ENCODE measurements at places on chromosomes 2 and 18.
A peak's percentile ranks its signal among the peaks of the same experiment; 100 is the strongest.

GRCh38 chr2:22485486-22485885 lies 899.5 kb upstream of the KLHL29 start:
- H3K4me1 ChIP-seq: no peaks in the 10 kb centered on the region
- H3K36me3 ChIP-seq: no peaks in the 10 kb centered on the region
- H3K4me3 ChIP-seq: no peak overlapping the region

DNA sequence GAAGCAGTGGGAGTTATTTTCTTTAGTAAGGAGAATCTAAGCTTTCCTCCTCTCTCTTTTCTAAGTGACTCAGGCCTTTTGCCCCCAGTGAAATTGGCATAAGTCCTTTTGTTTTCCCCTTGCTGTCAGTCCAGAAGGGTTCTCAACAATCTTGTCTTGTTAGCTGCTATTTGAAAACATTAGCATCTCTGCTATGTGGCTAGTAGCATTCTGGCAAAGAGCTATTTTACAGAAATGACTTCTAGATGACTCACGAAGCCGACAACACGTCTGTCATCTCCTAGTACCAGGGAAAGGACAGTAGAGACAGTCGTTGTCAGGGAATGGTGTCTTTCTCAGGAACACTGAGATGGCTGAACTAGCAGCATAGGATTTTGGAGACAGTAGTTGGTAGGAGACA lies 14.7 kb downstream of the SMARCAL1 start:
- H3K27me3 ChIP-seq: no peaks in the 10 kb centered on the region
- peaks cover 97% of the 10 kb centered on the region for H3K36me3 ChIP-seq
- no peak overlapping the region for H3K4me3 ChIP-seq
- H3K27ac ChIP-seq: no peak overlapping the region
- H3K4me1 ChIP-seq: no peaks in the 10 kb centered on the region
- no peak for DNase-seq

DNA sequence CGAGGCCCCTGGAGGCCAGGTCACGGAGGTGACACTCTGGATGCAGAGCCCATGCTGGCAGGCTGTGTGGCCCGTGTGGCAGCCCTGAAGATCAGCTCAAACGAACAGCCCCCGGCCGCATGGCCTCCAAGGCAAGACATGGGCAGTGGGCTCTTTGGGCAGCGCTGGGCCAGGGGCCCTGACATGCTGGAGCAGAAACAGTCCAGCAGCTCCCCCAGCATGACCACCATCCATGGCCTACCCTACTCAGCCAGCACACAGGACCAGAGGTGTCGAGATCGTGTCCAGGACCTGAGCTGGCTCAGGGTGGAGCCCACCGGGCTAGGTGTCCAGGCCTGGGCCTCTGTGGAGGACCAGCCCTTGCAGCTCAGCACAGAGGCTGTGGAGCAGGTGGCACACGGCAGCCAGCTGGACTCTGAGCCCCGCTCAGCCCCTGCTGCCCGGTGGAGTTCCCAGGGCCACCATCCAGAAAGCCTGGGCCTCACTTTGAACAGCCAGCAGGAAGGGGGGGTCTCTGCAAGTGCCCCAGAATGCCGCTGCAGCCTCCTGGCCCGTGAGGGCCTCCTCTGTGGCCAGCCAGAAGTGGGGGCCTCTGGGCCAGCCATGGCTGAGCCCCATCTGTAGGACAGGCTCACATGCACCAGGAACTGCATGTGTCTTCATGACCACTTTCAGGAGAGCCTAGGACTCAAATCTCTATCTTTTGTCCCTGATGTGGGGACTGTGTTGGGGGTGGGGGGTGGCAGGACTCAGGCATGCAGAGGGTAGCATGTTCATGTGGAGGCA lies 8.9 kb downstream of the AMER3 start:
- H3K4me1 ChIP-seq: peaks cover 4% of the 10 kb centered on the region
- no peaks in the 10 kb centered on the region for H3K27me3 ChIP-seq
- no peak overlapping the region for H3K4me3 ChIP-seq
- H3K36me3 ChIP-seq: no peaks in the 10 kb centered on the region

GRCh38 chr2:191703079-191703725 lies 25.3 kb downstream of the NABP1 start:
- H3K27me3 ChIP-seq: peaks cover 13% of the 10 kb centered on the region
- H3K27ac ChIP-seq: no peak overlapping the region
- no peak overlapping the region for H3K4me3 ChIP-seq

DNA sequence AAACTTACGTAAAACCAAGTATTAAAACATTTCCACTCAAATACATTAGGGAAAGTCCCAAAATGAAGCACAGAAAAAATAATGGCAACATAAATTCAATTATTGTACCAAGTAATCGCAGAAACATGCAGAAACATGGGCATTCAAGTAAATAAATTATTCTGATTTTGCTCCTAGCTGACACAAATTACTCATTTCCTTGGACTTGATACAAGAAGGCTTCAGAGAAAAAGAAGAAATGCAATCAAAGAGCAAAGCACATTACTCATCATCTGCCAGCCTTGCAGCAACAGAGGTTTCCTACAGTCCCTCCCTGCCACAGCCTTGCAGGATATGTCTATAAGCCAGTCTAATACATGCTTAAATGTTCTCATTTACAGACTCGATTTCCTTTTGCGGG lies 439.8 kb upstream of the LYPD1 start:
- peaks cover 58% of the 10 kb centered on the region for H3K36me3 ChIP-seq
- no peak overlapping the region for H3K27ac ChIP-seq
- no peak for DNase-seq
- no peaks in the 10 kb centered on the region for H3K27me3 ChIP-seq
- H3K4me3 ChIP-seq: no peak overlapping the region

- no peaks in the 10 kb centered on the region for H3K36me3 ChIP-seq
- DNase-seq: no peak
- no peaks in the 10 kb centered on the region for H3K27me3 ChIP-seq
- no peaks in the 10 kb centered on the region for H3K4me1 ChIP-seq
- H3K4me3 ChIP-seq: no peak overlapping the region
- H3K27ac ChIP-seq: no peak overlapping the region
These were observed 209.8 kb downstream of the NEDD4L start for GRCh38 chr18:58253871-58254270.

DNA sequence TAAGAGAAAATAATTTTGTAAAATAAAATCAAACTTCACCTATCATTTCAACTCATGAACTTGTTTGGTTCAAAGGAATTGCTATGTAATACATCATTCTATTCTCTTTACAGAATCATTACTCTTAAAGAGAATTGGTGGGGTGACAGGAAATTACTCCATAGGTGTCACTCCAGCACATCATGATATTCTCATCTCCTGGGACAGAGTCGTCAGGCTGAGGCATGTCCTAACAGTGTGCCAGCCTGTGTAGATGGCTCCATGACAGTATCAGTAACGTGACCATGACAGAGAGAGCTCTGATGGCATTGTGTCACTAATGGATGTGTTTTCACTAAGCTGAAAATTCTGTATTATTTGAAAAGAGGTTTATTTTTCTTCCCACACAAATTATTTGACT lies 13.9 kb downstream of the SPATS2L start:
- H3K27me3 ChIP-seq: no peaks in the 10 kb centered on the region
- no peak overlapping the region for H3K27ac ChIP-seq

GRCh38 chr2:18536100-18536499 lies 24.4 kb downstream of the RDH14 start:
- no peaks in the 10 kb centered on the region for H3K36me3 ChIP-seq
- H3K27ac ChIP-seq: no peak overlapping the region
- no peaks in the 10 kb centered on the region for H3K27me3 ChIP-seq
- no peak for DNase-seq
- no peaks in the 10 kb centered on the region for H3K4me1 ChIP-seq

DNA sequence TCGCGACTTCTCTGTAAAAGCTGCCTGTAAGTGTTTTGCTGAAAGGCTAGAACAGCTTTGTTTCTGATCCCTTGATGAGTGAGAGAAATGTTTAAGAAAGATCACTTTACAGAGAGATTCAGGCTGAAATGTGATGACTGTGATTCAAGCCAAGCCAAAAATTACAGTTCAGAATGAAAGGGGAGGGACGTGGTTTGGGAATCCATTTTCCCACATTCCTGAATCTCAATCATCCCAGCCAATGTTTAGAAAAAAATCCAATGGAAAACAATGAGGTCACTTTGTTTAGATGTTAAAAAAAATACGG lies 416.7 kb downstream of the ARHGAP15 start:
- peaks cover 3% of the 10 kb centered on the region for H3K4me1 ChIP-seq
- no peaks in the 10 kb centered on the region for H3K27me3 ChIP-seq
- no peaks in the 10 kb centered on the region for H3K36me3 ChIP-seq
- no peak overlapping the region for H3K4me3 ChIP-seq

DNA sequence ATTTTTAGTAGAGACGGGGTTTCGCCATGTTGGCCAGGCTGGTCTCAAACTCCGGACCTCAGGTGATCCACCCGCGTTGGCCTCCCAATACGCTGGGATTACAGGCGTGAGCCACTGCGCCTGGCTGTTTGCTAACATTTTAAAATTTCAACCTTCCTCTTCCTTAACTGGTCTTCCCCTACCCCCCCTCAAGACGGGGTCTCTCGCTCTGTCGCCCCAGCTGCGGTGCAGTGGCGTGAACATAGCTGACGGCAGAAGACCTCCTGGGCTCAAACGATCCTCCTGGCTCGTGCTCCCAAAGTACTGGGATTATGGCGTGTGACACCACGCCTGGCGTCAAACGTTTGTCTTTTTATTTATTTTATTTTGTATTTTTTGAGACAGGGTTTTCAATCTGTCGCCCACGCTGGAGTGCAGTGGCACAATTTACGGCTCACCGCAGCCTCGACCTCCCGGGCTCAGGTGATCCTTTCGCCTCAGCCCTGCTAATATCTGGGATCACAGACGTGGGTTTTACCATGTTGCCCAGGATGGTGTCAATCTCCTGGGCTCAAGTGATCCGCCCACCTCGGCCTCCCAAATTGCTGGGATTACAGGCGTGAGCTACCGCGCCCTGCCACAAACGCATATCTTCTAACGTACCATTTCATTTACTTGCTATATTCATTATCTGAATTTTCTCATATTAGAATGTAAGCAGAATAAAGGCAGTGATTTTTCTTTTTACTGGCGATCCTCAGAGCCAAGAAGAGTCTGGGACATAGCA lies 984 bp upstream of the MSH2 start:
- no peak for DNase-seq
- H3K4me1 ChIP-seq: peaks cover 3% of the 10 kb centered on the region
- peak overlapping the region; percentile 89 for H3K4me3 ChIP-seq
- peaks cover 3% of the 10 kb centered on the region for H3K36me3 ChIP-seq
- H3K27ac ChIP-seq: peak overlapping the region; percentile 6

DNA sequence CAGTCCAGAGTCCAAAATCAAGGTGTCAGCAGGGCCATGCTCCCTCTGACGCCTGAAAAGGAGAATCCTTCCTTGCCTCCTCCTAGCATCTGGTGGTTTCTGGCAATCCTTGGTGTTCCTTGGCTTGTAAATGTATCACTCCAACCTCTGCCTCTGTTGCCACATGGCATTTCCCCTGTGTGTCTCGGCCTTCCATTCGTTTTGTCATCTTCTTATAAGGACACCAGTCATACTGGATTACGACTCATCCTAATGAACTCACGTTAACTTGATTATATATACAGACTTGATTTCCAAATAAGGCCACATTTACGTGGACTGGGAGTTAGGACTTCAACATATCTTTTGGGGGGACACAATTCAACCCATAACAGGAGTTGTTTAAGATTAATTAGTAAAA lies 15.8 kb downstream of the PMAIP1 start:
- H3K27ac ChIP-seq: no peak overlapping the region
- H3K4me3 ChIP-seq: no peak overlapping the region
- no peaks in the 10 kb centered on the region for H3K27me3 ChIP-seq
- H3K4me1 ChIP-seq: no peaks in the 10 kb centered on the region
- no peaks in the 10 kb centered on the region for H3K36me3 ChIP-seq
- DNase-seq: no peak

DNA sequence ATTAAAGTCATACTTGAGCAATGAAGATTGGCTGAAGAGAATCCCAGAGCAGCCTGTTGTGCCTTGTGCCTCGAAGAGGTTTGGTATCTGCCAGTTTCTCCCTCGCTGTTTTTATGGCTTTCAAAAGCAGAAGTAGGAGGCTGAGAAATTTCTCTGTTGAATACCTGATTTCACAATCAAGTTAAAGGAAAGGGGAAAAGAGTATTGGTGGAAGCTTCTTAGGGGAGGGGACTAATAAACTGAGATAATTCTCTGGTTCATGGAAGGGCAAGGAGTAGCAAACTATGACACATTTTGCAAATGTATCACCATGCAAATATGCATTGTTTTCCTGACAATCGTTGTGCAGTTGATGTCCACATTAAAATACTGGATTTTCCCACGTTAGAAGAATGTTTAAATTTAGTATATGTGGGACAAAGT lies at the start of gene IL1B:
Gene IL1B (minus strand): TSS at position 85 of the 423 bp plus-strand sequence. CDS start 550 bp downstream, outside the sequence.
- H3K27me3 ChIP-seq: no peaks in the 10 kb centered on the region
- H3K27ac ChIP-seq: no peak within 1 kb of the TSS
- no peaks in the 10 kb centered on the region for H3K36me3 ChIP-seq
- H3K4me3 ChIP-seq: no peak within 1 kb of the TSS
- H3K4me1 ChIP-seq: no peaks in the 10 kb centered on the region
- no peak for DNase-seq

DNA sequence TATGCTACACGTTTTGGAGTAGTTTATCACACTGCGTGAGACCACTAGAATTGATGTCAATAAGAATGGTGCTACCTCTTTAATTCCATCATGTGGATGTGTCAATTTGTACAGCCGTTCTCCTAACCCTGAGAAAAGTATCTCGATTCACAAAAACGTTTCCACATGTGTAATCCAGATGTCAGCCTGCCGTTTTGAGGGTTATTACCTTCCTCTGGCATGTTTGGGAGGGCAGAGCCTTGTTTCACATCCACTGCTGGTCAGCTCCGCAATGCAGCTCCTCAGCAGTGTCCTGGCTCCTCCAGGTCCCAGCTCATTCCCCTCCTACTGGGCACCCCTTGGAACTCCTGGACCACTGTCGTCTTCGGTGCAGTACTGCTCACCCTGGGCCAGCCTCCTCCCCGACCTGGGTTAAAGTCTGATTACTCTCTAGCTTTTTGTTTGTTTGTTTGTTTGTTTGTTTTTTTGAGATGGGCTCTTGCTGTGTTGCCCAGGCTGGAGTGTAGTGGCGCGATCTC lies 34.6 kb downstream of the COPS7B start:
- no peaks in the 10 kb centered on the region for H3K36me3 ChIP-seq
- H3K27ac ChIP-seq: no peak overlapping the region
- H3K4me3 ChIP-seq: no peak overlapping the region
- no peaks in the 10 kb centered on the region for H3K27me3 ChIP-seq
- no peak for DNase-seq

GRCh38 chr2:85549095-85549494 lies 10.1 kb downstream of the MAT2A start:
- no peak for DNase-seq
- H3K4me3 ChIP-seq: no peak overlapping the region
- no peaks in the 10 kb centered on the region for H3K27me3 ChIP-seq
- H3K27ac ChIP-seq: no peak overlapping the region
- H3K36me3 ChIP-seq: peaks cover 33% of the 10 kb centered on the region
- H3K4me1 ChIP-seq: no peaks in the 10 kb centered on the region

Measured in neuronal stem cell (in vitro differentiated cells).